ENCODE measurements at places on chromosomes 7 and 10.

DNA sequence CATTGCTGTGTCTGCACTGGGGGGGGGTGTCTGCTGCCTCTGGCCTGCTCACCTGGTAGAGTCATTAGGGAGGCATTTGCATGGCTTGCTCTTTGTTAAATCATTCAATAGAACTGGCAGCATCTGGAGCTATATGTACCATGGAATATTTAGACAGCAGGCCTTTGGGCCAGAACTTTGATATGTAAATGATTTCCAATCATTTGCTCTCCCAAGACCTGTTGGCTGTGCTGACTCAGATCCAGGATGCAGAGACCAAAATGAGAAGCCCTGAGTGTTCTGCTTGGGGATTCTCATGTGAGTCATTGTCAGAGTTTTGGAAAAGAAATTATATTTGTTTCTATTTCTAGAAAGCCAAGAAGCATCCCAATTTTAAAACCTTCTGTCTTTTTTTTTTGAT, 257.6 kb upstream of the IGFBP3 start:
- no peak for DNase-seq

- DNase-seq, result no peak
These were observed 23.7 kb downstream of the NUP42 start for GRCh38 chr7:23205577-23205908.

- DNase-seq, result no peak
These were observed 29.3 kb upstream of the CCL24 start for GRCh38 chr7:75842836-75843446.

- no peak for DNase-seq
These were observed 75.0 kb upstream of the AFAP1L2 start for GRCh38 chr10:114479307-114479706.

- DNase-seq, result no peak
These were observed 46.7 kb upstream of the SPOCK2 start for GRCh38 chr10:72134785-72135767.

GRCh38 chr10:132787495-132788179, 1.7 kb upstream of the NKX6-2 start:
- no peak for DNase-seq

DNA sequence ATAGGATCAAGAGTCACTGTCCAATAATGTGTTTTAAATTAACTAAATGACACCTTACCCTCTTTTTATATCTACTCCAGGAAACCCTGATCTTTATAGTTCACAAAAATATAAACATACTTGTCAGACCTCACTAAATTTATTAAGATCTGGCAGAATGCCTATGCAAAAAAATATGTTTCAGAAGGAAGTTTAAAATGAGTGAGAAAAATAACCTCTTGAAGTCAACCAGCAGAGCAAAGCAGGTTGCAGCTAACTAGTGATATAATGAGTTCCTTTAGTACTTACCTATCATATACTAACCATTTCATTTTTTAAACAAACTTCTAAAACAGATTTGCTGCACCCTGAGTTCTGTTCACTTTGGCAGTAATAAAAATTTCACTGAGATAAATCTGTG, 14.0 kb upstream of the HGF start:
- no peak for DNase-seq

DNA sequence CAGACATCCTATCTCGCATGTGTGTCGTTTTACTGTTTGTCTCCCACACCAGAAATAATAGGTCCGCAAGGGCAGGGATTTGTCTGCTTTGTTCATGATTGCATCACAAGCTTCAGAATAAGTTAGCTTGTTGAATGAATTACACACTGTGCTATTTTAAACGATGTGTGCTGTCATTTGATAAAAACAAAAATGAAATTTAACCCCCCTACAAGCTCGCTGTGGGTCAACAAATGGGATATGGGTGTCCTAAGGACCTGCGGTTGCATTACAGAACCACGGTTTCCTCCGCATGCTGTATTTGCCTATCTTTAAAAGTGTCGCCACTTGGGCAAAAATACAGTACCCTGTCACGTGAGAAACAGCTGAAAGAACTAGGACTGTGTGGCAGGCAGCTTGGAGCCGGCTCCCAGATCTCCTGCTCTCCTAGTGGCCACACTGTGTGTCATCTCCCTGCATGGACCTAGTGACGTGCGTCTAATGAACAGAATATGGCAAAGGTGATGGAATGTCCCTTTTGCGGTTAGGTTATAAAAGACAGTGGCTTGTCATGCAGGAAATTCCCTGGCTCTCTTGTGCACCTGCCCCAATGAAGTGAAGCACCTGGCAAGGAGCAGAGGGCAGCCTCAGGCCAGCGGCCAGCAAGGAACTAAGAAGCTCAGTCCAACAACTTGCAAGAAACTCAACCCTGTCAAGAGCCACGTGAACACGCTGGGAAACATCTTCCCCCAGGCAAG, 32.9 kb upstream of the CRYGN start:
- no peak for DNase-seq

- no peak for DNase-seq
These were observed 186.8 kb downstream of the USP6NL start for GRCh38 chr10:11424456-11425295.

GRCh38 chr7:23915236-23915635, 205.2 kb downstream of the STK31 start:
- DNase-seq, result no peak

DNA sequence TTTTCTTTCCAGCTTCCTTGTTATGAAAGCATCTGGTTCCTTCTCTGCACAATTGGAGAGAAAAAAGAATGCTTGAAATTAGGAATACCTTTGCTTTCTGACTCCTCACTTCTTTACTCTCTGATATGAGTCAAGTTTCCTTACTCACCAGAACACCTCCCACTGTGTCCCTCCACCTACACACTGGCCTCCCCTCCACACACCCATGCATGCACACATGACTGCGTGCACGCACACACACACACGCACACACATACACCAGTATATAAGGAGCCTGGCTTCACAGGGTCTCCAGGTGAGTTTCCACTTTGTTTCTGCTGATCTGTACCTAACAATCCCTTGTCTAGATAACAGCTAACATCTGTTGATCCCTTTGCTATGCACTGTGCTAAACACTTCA, 11.4 kb upstream of the PTER start:
- DNase-seq, result peak; percentile 8

GRCh38 chr7:1461646-1462375, 2.5 kb upstream of the MICALL2 start:
- no peak for DNase-seq
